Stimulated activated naive CD4-positive, alpha-beta T cell treated with Interleukin-2 at 50 U/mL for 16 hours (primary cell): ENCODE measurements at places on chromosomes 11 and 22.
A peak's percentile ranks its signal among the peaks of the same experiment; 100 is the strongest.

GRCh38 chr11:65791719-65792213 lies 4.9 kb downstream of the OVOL1 start:
- peak; percentile 39 for DNase-seq

- no peak for DNase-seq
Observed at GRCh38 chr11:3028813-3029212, 28.4 kb downstream of the CARS1 start.

GRCh38 chr11:17403980-17404759 lies 15.7 kb upstream of the KCNJ11 start:
- no peak for DNase-seq

DNA sequence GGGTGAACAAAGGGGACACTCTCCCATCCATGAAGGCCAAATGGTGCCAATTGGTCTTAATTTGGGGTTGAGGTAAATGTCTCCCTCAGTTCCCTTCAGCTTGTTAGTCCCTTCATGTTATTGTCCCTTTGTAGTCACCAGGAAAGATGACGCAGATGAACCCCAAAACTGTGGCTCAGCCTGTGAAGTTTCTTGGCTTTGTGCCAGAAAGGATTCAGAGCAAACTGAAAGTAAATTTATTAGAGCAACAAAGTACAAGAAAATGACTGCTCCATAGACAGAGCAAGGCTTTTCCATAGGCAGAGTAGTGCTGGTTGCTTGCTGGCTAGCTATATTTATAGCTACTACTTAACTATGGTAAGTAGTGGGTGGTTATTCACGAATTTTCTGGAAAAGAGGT lies 16.7 kb downstream of the OR4C3 start:
- DNase-seq: no peak

DNA sequence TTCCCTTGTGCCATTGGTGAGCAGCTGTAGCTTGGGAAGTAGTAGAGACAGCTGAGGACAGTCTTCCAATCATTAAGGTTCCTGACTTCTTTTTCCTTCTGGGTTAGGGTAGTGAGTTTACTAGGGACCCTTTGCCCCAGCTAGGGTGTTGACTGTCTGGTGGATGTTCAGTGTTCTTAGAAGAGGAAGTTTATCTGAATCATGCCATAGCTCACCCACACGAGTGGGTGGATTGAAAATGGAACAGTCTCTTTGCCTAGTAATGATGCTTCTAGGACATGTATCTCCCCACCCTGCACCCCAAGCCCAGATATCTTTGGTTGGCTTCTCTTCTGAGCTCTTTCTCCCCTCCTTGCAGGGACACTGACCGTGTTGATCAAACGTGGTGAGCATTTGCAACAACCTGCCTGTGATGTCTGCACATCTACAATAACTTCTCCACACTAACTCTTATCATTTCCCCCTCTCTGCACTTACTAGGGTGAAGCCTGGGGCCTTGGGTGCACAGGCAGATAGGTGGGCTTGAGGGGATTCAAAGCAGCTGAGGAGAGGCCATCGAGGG lies 57.1 kb upstream of the HORMAD2 start:
- no peak for DNase-seq

GRCh38 chr11:84901991-84902390 lies 725.2 kb downstream of the DLG2 start:
- DNase-seq: no peak

- DNase-seq: no peak
Observed at GRCh38 chr11:131154351-131154750, 216.1 kb upstream of the NTM start.

DNA sequence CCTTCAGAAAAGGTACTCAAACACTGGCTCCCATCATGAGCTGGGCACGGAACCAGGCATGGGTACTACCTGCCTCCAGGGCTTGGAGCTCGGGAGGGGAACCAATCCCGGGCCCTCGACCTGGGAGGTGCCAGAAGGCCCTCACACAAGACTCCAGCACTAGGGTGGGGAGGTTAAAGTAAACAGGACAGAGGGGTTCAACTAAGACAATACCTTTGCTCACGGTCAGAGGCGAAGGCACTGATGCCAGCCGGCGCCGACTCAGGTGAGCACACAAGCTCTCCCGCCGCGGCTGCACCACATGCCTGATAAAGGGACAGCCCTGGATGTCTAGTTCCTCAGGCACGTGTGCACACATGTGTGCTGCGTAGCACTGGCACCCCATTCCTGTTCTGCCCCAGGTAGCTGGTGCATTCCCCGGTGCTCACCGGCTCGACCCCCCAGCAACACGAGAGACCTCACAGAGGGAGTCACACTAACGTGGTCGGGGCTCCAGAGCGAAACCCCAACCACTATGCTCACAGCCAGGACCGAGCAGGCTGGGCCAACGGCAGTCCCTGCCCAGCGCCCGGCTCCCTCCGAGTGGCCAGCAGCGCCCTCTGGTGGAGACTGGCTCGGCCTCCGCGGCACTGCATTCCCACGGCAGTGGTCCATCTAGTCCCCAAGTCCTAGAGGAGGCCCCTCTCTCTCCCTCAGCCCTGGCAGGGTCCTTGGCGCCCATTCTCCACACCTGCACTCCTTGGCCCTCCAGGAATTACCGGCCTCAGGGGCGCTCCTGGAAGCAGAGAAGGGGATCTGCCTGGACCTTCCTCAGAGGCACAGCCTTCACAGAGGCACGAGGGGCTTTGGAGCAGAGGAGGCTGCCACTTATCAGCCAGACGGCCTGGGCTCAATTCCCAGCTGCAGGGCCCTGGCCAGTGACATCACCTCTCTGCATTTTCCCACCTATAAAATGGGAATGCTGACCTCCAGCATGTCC lies 28.8 kb upstream of the MOB2 start:
- peak; percentile 51 for DNase-seq

GRCh38 chr11:19347911-19348310 lies 107.2 kb upstream of the E2F8 start:
- DNase-seq: no peak

DNA sequence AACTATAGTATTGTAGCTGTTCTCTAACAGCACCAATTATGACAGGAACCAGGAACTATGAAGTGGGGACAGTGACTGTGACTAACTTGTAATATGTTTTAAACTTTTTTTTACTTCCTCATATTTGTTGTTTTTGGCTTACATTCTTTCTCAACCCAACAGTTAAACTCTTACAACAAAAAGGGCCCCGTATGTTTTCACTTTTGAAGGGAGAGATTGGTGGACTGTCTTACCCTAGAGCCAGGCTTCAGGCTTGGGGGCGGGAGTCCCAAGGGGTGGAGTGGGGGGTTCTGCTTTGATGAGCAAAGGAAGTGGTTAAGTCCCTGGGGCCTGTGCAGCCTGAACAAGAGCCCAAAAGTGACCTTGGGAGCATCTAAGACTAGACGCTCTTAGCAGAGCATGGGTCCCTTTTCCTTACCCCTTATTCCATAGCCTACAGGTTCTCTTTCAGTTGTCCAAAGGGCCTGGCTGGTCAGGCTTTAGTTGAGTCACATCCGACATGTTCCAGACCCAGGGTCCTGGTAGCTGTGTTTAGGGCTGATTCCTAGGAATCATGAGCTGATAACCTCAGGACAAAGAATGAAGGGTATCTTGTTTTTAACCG lies 38.8 kb downstream of the STIM1 start:
- DNase-seq: no peak

DNA sequence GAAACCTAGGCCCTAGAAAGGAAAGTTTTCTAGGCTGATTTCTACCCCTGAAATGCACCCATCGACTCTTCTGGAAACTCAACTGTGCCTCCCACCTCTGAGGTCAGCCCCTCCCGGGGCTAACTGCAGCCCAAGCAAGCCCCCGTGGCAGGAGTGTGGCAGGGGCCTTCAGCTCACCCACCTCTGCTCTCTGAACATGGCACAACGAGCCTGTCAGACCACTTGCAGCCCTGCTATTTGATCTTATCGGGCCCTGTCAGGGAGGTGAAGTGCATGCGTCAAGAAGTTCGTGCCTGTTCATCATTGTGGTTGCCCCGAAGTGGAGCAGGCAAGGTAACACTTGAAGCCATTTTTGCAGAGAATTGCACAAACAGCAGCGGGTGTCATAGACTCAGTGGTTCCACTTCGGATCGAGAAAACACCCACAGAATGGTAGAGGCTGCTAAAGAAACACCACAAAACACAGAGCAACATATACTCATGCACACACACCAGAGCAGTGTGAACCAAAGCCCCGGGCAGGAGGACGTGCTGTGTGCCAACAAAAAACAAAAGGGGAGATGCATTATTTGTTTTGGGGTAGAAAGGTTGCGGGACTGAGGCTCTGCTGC lies 262.7 kb downstream of the ETS1 start:
- DNase-seq: peak; percentile 86

GRCh38 chr11:41316751-41317150 lies 142.7 kb downstream of the LRRC4C start:
- DNase-seq: no peak

GRCh38 chr11:133134314-133135173 lies 397.8 kb downstream of the OPCML start:
- peak; percentile 12 for DNase-seq

DNA sequence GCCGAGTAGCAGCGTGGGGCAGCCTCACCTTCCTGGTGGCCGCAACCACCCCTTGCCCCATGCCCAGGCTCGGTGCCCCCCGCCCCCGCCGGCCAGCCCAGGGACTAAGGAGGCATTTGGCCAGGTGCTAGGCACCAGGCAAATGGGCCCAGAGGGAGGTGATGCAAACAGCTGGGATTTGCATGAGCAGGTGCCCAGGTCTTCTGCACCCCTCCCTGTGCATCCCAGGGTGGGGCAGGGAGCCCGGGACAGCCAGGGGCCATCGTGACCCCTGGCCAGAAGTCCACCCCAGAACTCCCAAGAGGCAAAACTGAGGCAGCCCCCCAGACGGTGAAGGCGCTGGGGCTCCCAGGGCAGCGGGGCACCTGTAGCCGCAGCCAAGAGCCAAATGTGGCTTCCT lies 18.1 kb downstream of the TRPM5 start:
- DNase-seq: no peak

DNA sequence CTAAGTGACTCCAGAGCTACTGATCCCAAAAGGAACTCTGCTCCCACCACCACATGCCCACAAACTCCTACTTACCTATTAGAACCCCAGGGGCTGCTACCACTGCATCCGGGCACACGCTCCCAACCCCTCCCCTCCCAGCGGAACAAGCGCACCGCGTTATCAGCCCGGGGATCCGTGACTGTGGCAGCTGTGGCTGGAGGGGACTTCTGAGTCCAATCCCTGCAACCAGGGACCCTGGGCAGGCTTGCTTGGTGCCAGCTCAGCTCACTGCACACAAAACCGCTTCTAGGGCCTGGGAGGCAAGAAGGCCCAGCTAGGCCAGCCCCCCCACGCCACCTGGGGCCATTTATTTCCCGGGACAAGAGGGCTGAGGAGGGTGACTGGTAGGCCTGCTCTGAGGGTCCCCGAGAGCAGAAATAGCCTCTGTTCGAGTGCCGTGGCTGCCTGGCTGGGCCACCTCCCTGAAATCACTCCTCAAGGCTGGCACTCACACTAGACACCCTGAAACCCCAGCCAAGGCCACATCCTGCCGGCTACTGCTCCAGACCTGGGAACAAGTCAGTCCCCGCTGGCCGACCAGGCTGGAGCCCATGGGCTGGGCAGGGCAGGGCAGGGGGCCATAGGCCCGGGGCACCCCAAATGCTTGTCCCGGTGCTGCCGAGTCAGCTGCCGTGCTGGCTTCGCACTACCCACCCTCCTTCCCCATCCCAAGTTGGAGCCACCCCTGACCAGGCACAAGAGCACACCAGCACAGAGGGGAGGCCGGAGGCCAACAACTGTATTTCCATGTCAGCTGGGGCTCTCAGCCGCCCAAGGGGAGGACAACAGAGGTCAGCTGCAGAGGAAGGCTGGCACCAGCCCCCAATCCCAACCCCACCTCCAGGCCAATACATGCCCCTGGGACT lies 1.9 kb upstream of the IFITM10 start:
- DNase-seq: no peak

- DNase-seq: no peak
Observed at GRCh38 chr11:125494974-125495725, 915 bp downstream of the FEZ1 start.

DNA sequence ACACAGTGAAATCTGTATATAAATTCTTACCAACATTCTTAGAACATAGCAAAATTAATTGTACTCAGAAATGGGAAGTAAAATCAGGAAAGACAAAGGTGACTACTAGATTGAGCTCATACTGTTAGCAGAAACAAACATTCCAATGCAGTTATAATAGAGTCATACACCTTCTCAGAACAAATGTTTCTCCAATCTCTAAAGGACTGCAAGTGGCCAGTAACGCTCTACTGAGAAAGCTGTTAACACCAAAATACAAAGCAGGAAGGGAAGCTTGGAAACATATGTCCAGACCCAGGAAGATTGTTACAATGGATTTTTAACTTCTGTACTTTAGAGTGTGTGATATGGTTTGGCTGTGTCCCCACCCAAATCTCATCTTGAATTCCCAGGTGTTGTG lies 341.5 kb downstream of the LARGE1 start:
- DNase-seq: no peak

DNA sequence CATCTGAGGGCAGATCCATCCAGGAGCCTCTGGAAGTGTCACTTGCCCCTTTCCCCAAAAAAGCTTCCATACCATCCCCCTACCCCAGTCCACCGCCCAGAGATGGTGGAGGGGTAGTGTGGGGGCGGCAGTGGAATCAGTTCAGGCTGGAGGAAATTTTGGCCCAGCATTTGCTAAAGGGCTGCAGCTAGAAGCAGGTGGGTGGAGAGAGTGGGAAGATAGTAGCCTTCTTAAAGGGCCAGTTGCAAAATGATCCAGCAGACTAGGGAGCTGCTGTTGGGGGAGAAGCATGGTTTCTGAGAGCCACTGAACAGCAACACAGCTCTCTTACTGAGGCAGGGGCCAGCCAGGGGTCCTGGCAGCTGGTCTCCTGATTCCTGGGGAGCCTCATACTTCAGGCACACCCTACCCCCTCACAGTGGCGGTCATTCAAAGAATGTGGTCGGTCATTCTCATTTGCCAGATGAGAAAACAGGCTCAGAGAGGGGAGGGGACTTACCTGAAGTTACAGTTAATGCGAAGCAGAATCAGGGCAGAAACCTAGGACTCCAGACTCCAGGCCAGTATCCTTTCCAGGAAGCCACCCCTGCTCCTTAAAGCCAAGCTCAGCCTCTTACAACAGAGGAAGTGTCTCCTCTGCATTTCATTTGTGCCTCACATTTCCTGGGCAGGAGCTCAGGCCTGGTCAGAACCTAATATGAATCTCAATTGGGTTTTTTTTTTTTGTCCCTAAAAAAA lies 5.4 kb downstream of the SEC14L2 start:
- no peak for DNase-seq

DNA sequence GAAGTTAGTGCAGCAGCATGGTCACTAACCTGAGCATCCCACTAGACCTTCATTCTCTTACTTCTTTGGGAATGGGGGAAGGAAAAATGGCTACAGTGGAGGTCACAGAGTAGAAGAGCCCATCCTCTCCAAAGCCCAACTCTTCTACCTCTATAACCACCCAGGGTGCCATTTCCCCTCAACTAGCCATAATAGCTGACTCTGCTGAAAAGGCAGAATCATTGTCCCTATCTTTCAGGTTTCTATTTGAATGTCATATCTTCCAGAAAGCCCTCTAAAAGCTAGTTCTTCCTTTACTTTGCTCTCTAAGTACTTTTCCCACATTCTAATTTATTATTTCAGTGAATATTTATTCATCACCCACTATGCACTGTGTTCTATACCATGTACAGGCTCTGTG lies 421.6 kb downstream of the TENM4 start:
- DNase-seq: no peak

GRCh38 chr11:32426819-32427615 lies 8.3 kb downstream of the WT1 start:
- DNase-seq: no peak
